Glutamatergic neuron (in vitro differentiated cells): ENCODE measurements at places on chromosomes 13 and 19.

GRCh38 chr19:1428738-1429391, 9.3 kb upstream of the RPS15 start:
- no peaks in the 10 kb centered on the region for H3K36me3 ChIP-seq
- no peak for DNase-seq
- no peak overlapping the region for H3K27ac ChIP-seq
- H3K4me3 ChIP-seq, result no peak overlapping the region

DNA sequence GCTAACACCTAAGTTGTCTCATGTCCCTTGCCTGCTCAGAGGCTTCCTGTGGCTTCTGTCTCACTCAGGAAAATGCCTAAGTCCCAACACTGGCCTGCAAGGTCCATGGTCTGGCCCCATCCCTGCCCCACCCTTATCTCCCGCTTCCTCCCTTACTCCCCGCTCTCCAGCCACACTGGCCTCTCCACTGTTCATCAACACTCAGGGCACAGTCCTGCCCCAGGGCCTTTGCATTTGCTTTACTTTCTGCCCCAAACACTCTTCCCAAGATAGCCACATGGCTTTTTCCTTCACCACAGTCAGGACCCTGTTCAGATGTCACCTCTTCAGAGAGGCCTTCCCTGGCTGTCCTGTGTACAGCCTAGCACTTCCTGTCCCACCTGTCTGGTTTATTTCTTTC, 32.1 kb upstream of the IGSF23 start:
- DNase-seq, result no peak
- H3K4me1 ChIP-seq, result no peaks in the 10 kb centered on the region
- H3K4me3 ChIP-seq, result no peak overlapping the region
- H3K36me3 ChIP-seq, result no peaks in the 10 kb centered on the region
- peaks cover 2% of the 10 kb centered on the region for H3K27me3 ChIP-seq

GRCh38 chr19:55483706-55484592, 1.0 kb upstream of the NAT14 start:
- H3K36me3 ChIP-seq, result no peaks in the 10 kb centered on the region
- H3K4me3 ChIP-seq, result peak overlapping the region; percentile 77
- H3K27ac ChIP-seq, result peak overlapping the region; percentile 94
- H3K4me1 ChIP-seq, result peaks cover 18% of the 10 kb centered on the region
- DNase-seq, result peak; percentile 67
- peaks cover 19% of the 10 kb centered on the region for H3K27me3 ChIP-seq

- H3K27me3 ChIP-seq, result no peaks in the 10 kb centered on the region
- no peak overlapping the region for H3K27ac ChIP-seq
- H3K4me1 ChIP-seq, result no peaks in the 10 kb centered on the region
- no peak for DNase-seq
- H3K36me3 ChIP-seq, result no peaks in the 10 kb centered on the region
- no peak overlapping the region for H3K4me3 ChIP-seq
These were observed 778.7 kb downstream of the OLFM4 start for GRCh38 chr13:53807251-53807834.

- no peak overlapping the region for H3K4me3 ChIP-seq
- H3K27ac ChIP-seq, result no peak overlapping the region
- DNase-seq, result no peak
- peaks cover 2% of the 10 kb centered on the region for H3K27me3 ChIP-seq
- no peaks in the 10 kb centered on the region for H3K4me1 ChIP-seq
These were observed 19.6 kb upstream of the LILRA2 start for GRCh38 chr19:54554006-54554405.

GRCh38 chr13:83325125-83325853, 557.0 kb downstream of the SLITRK1 start:
- no peak for DNase-seq
- H3K4me1 ChIP-seq, result no peaks in the 10 kb centered on the region
- H3K4me3 ChIP-seq, result no peak overlapping the region
- no peak overlapping the region for H3K27ac ChIP-seq

GRCh38 chr19:40431698-40432097, 5.9 kb upstream of the SERTAD1 start:
- no peak for DNase-seq
- peaks cover 11% of the 10 kb centered on the region for H3K27me3 ChIP-seq
- peak overlapping the region; percentile 57 for H3K4me3 ChIP-seq

- H3K36me3 ChIP-seq, result no peaks in the 10 kb centered on the region
- no peak overlapping the region for H3K27ac ChIP-seq
- peak; percentile 11 for DNase-seq
- peaks cover 8% of the 10 kb centered on the region for H3K27me3 ChIP-seq
- no peaks in the 10 kb centered on the region for H3K4me1 ChIP-seq
These were observed 128.3 kb downstream of the URI1 start for GRCh38 chr19:30070198-30070967.

- H3K27me3 ChIP-seq, result peaks cover 2% of the 10 kb centered on the region
- DNase-seq, result no peak
- no peak overlapping the region for H3K4me3 ChIP-seq
- H3K36me3 ChIP-seq, result no peaks in the 10 kb centered on the region
These were observed 186.2 kb downstream of the POSTN start for GRCh38 chr13:37412241-37412921.

DNA sequence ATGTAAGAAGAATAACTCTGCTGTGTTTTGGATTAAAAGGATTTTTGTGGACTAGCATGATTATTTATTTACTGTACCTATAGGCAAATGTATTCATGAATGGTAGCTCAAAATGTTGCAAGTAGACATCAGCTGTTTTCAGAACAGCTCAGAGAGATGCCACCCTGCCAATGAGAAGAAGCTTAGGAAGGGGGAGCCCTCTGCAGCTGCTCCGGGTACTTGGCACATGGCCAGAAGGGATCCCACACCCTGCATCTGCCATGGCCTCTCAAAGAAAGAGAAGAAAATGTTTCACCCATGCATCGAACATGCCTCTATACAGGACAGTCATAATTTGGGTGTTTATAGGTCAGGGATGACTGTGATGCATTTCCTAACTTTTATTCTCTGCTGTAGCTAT, 30.5 kb upstream of the MBNL2 start:
- no peak for DNase-seq
- peaks cover 11% of the 10 kb centered on the region for H3K4me1 ChIP-seq
- peaks cover 3% of the 10 kb centered on the region for H3K27me3 ChIP-seq
- no peak overlapping the region for H3K4me3 ChIP-seq
- H3K27ac ChIP-seq, result no peak overlapping the region

GRCh38 chr13:72652681-72653080, 74.7 kb downstream of the MZT1 start:
- no peak overlapping the region for H3K27ac ChIP-seq
- H3K27me3 ChIP-seq, result no peaks in the 10 kb centered on the region
- H3K36me3 ChIP-seq, result peaks cover 4% of the 10 kb centered on the region
- H3K4me1 ChIP-seq, result peaks cover 5% of the 10 kb centered on the region

GRCh38 chr13:107466326-107467099, 748.8 kb downstream of the LIG4 start:
- no peak for DNase-seq
- no peaks in the 10 kb centered on the region for H3K4me1 ChIP-seq
- no peaks in the 10 kb centered on the region for H3K27me3 ChIP-seq
- H3K4me3 ChIP-seq, result no peak overlapping the region
- no peak overlapping the region for H3K27ac ChIP-seq

DNA sequence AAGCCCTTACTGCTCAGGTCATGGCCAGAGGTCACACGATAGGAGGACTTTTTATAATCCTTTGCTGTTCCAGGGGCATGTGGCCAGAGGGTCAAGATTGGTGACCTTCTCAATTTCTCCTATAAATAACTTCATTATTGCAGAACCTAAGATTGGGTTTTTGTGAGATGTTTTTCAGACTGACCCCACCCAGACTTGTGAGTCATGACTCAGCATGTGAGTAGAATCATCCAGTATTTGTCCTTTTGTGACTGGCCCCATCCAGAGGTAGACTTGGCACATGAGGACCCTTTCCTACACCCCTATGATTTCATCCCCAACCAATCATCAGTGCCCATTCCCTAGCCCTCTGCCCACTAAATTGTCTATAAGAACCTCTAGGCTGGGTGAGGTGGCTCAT, 84.5 kb upstream of the ABCC4 start:
- H3K4me3 ChIP-seq, result no peak overlapping the region
- H3K4me1 ChIP-seq, result no peaks in the 10 kb centered on the region
- peaks cover 2% of the 10 kb centered on the region for H3K27me3 ChIP-seq
- H3K27ac ChIP-seq, result no peak overlapping the region
- DNase-seq, result no peak
- no peaks in the 10 kb centered on the region for H3K36me3 ChIP-seq

DNA sequence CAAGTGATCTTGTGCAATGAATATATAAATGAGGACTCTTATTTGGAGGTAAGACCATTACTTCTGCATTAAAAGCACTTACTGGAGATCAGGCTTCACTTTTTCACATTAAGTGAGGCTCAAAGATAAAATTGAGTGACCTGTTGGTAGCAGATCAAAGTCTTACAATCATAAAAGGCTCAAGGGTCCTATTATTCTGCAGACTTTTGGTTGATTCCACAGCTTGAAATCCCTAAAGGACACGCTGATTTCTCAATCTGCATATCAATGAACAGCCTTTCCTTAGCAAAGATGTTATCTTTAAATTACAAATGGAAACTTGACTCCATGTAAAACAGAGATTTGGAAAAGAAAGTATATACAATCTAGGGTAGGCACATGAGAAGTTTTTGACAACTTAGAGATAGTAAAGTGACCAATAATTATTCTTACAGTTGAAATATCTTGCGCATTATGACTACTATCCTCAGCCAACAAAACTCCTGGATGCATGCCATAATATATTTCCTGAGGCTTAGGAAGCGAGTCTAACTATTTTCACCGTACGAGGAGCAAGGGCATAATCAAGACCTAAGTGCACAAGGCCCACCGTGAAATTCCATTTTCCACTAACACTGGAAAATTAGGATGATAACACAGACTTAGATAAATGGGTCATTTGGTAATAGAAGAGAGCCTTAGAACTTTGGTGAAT, 640.7 kb downstream of the LIG4 start:
- no peak overlapping the region for H3K4me3 ChIP-seq
- no peaks in the 10 kb centered on the region for H3K4me1 ChIP-seq
- DNase-seq, result no peak
- no peak overlapping the region for H3K27ac ChIP-seq

DNA sequence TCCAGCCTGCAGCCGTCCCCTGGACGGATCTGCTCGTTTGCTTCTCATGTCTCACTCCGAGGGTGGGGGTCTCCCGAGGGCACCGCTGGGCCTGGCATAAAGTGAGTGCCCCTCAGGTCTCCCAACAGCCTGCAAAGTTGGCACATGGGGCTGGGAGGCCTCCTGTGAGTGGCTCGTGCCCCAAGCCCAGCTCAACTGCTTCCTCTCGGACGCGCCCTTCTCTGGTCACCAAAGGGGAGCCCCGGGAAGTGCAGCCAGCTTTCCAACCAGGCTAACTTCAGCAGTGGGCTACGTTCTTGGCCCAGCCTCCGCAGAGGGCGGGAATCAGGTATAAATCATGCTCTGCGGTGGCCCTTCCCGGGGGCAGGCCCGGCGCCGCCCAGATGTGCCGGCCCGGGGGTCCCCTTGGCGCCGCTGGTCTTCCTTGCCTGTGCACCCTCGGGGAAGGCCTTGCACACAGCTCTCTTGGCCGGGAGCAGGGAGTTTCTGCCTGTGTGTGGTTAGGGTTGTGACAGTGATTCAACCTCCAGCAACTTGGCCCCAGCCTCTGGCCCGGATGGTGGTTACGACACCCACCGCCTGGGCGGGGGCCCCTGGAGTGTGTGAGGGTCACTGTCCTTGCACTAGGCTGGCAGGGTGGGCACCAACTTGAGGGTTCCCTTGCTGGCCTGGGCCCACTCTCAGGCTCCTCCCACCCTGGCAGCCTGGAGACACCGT, 20.7 kb downstream of the CEBPG start:
- H3K27ac ChIP-seq, result no peak overlapping the region
- H3K27me3 ChIP-seq, result peaks cover 6% of the 10 kb centered on the region
- peaks cover 5% of the 10 kb centered on the region for H3K4me1 ChIP-seq
- DNase-seq, result no peak
